Right cardiac atrium (tissue), 5 donors: ENCODE measurements at places on chromosomes 5 and 9.

DNA sequence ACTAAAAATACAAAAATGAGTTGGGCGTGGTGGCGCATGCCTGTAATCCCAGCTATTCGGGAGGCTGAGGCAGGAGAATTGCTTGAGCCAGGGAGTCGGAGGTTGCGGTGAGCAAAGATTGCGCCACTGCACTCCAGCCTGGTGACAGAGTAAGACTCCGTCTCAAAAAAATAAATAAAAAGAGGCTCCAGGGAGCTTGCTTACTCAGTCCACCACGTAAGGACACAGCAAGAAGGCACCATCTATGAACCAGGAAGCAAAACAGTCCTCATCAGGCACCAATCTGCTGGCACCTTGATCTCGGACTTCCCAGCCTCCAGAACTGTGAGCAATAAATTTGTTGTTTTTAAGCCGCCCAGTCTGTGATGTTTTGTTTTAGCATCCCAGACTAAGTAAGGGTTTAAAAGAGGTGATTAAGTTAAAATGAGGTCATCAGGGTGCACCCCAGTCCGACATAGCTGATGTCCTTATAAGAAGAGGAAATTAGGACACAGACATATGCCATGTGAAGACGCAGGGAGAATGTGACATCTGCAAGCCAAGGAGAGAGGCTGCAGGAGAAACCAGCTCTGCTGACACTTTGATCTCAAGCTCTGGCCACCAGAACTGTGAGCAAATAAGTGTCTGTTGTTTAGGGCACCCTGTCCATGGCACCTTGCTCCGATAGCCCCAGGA lies 45.9 kb downstream of the C9orf50 start:
- no peak for DNase-seq

DNA sequence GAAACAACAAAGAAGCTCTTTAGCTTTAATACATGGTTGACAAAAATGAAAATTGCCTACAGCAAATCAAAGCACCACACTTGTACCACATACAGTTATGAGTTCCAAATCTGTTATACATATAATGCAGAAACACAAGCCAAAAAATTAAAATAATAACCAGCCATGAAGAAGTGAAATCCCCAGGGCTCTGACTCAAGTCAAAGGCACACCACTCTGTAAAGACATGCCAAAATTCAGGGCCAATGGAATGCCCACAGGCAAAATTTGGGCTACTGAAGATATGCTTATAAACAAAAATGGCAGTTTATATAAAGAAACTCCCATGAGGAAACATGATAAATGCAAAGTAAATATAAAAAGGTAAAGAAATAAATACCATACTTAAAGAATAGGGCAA lies 29.0 kb downstream of the THBS4 start:
- no peak for DNase-seq

GRCh38 chr5:134571693-134572405 lies 46.4 kb downstream of the JADE2 start:
- DNase-seq, result no peak

DNA sequence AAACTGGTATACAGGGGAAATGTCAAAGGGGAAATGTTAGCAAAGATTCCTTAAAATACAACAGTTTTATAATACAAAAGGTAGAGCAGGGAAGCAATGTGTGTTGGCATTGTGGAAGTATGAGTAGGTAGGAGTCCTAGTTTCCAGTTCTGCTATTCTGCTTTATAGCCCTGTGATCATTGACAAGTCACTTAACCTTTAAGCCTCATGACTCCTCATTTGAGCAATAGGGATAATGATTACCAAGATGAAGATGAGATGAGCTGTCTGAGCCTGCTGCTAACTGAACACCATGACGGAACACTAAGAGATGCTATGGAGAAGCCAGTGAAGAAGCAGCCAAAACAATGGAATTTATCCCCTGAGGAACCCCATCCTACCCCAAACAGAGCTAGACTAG lies 251.7 kb downstream of the PAPPA start:
- no peak for DNase-seq

DNA sequence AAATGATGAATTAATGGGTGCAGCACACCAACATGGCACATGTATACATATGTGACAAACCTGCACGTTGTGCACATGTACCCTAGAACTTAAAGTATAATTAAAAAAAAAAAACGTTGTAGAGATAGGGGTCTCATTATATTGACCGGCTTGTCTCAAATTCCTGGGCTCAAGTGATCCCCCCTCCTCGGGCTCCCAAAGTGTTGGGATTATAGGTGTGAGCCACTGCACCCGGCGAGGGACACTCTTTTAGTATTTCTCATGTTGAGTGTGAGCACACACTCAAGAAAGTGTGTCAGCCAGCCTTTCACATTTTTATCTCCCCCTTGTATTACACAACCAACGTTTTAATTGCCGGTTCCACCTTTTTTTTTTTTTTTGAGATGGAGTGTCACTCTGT lies 87.7 kb upstream of the SPIN1 start:
- DNase-seq, result no peak

- DNase-seq, result no peak
Observed at GRCh38 chr5:133849116-133849515, 119.3 kb downstream of the C5orf15 start.

DNA sequence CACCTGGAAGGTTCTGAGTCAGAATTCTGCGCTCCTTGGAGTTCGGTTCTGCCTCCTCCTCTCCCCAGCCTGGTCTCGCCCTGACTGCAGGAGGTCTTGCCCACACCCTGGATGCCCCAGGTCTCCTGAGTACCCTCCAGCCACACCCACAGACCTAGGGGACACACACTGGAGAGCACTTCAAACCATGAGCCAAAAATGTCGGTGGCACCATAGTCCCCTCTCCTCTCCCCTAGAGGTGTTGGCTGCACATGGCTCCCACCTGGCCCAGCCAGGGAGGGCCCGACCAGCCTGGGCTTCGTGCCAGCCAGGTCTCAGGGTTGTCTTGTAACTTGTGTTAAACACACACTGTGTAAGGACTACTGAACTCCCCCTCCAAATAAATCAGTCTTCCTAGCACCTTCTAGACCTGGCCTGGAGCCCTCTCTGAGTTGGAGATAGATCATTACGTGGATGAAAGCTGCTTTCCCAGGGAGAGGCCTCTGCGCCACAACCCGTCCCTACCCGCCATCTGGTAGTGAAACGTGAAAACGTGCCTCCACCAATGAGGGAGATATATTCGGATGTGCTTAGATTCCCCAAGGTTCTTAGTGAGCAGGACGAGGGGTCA lies 49.9 kb upstream of the CTSL start:
- peak; percentile 55 for DNase-seq

DNA sequence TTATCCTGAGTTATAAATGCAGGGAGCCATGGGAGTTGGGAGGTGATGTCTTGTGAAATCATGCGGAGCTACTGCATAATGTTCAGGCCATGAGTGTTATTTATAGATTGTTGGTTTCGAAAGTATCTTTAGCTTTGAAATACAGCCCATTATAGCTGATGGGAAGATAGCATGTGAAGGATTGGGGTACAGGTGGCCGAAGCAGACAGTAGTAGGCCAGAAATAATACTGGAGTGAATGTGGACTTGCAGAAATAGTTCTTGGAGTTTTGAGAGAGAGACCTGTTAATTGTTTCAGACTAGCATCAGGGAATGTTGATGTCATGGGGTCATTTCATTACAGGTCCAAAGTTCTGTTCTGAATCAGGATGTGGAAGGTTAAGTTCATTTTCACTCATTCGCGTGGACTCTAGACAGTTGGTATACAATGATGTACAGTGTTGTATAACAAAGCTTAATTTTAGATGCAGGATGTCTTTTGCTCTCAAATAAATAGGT lies 3.8 kb downstream of the ATP6V1G1 start:
- DNase-seq, result no peak

DNA sequence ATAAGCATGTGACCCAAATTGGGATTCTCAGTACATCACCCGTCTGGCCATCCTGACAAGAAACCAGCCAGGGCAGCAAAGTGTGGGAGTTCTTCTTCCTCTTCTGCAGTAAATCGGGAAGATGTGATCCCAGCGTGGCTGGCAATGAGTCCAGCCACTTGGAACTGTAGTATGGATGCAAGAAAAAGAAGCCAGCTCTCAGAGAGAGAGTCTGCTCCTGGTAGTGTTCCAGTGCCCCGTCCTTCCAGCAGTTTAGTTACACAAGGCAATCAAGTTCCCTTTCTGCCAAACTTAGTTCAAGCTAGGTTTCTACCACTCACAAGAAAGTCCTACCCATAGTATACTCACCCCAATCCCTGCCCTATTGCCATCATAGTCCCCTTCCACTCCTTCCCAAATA lies 65.6 kb downstream of the CDK5RAP2 start:
- DNase-seq, result no peak

DNA sequence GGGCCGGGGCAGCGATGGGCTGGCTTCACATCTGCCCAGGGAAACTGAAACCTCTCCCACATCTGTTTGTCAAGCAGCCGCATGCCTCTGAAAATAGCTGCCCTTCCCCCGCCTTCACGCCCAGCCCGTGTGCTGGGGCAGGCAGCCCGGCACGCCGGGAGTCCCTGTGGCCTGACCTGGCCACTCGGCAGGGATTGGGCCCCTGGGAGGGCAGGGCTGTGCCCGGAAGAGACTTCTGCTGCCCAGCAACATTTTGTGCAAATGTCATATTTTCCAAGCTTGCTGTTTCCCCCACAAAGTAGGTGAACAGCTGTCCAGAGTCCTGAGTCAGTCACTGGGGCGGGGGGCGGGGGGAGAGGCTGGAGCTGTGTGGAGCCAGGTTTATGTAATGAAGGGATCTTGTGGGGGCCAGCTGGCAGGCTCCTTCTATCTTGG lies 8.2 kb downstream of the COL27A1 start:
- no peak for DNase-seq

GRCh38 chr5:172435362-172436077 lies 18.8 kb downstream of the SH3PXD2B start:
- peak; percentile 39 for DNase-seq

DNA sequence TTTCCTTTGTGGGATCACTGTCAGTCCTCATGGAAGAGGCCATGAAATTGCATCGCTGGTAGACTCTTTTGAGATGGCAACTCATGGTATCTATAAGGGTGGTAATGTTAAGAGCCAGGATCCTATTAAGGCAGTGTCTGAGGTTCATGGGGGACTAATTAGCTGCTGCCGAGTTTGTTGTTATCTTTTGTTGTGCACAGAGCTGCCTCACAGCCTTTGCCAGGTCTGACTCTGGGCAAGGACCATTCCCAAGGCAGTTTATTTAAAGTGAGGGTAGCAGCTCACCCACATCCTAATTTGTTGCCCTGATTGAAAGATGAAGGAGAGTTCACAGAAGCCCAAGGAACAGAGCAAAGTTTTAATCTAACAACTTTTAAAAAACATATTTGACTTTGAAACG lies 7.9 kb downstream of the SMARCA2 start:
- no peak for DNase-seq

DNA sequence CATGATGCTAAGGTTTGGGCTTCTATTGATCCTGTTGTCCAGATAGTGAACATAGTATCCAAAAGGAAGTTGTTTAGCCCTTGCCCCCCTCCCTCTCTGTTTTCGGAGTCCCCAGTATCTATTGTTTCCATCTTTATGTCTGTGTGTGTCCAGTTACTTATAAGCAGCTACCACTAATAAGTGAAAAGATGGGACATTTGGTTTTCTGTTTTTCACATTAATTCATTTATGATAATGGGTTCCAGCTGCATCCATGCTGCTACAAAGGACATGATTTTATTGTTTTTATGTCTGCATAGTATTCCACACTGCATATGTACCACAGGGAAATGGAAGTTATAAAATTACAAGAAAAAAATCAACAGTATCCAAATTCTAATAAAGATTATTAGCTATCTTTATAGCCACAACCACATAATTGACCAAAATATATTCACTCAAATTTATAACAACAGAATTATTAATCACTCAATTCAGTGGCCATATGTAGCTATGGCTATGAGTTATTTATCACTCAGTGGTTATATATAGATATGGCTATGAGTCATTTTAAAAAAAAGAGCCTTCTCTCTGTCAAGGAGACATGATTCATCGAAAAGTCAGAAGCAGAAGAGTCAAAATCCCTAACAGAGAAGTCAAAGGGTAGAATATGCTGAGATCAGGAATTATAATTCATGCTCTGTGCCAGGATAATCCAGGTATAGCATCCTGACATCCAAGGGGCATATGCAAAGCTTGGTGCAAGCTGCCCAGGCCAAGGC lies 367.5 kb downstream of the DEPDC1B start:
- no peak for DNase-seq

DNA sequence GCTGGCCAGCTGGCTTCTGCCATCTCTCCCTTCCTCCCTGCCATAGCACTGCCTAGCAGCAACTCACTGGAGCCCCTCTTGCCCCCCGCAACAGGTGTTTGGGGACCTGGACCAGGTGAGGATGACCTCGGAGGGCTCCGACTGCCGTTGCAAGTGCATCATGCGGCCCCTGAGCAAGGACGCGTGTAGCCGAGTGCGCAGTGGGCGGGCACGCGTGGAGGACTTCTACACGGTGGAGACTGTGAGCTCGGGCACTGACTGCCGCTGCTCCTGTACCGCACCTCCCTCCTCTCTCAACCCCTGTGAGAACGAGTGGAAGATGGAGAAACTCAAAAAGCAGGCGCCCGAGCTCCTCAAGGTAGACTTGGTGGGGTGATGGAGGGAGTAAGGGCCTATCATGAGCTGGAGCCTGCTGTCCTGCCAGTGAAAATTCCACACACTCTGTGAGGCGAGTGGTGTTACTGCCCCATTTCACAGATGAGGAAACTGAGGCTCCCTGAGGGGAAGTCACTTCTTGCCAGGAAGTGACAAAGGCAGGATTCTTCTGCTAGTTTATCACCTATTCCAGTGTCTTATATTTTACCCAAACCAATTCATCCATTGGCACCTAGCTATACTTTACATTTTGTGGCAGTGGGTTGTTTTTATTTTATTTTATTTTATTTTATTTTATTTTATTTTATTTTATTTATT lies 10.1 kb downstream of the OLFML2A start:
- DNase-seq, result no peak

GRCh38 chr5:54463713-54464112 lies 8.2 kb downstream of the HSPB3 start:
- no peak for DNase-seq

DNA sequence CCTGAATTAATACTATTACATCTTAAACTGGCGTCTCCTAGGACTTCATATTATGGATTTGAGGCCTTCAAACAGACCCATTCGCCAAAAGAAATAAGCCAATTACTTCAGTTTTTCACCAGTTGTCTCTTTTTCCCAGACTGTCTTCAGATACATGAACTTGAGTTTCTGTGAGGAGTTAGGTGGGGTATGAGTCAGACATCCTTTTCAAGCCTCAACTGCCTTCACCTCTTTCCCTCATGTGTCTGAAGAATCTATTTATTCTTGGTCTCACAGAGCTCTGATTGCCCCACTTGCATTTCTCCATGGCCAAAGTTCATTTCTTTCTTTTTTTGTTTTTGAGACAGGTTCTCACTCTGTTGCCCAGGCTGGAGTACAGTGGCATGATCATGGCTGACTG lies 12.5 kb downstream of the WNT8A start:
- DNase-seq, result no peak

DNA sequence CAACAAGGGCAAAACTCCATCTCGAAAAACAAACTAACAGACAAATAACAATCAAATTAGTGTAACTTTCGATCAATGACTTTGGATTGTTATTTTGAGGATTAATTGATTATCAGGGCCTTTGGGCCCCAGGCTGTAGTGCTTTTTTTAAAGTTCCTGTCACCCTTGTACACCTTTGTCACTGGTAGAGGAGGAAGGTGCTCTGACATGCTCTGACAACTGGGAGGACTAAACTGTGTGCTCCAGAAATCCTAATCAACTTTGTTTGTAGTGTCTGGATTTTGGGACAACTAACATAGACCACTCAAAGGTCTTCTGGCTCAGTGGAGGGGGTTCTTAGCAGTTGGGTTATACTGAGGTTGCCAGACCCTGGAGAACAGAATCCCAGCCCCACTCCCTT lies 1.8 kb downstream of the TXN start:
- no peak for DNase-seq
